Dorsolateral prefrontal cortex (tissue), 122 donors: ENCODE measurements at places on chromosomes 5 and 9.

DNA sequence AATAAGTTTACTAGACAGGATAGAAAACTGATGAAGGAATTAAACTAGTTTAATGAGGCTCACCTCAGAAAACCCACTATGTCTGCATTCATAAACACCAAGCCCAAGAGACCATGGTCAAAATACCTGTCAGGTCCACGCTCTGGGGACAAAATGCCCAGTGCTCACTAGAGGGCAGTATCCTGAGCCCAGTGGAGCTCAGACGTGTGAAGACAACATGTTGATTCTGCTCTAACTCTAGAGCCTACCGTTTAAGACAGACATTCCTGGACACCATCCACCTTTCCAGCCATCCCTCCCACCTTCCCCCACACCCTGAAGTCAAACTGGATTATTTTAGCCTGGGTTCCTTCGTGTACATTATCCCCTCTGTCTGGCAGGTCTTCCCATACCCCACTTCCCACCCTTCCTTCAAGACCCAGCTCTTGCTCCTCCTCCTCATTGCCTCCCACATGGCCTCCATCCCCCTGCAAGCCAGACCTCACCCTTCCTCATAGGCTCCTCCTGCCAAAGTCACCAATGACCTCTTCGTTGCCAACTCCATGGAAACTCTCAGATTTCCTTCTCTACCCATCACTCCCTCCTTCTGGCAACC lies 142.3 kb upstream of the FSTL4 start:
- no peak for DNase-seq

- no peak for DNase-seq
These were observed 688.9 kb upstream of the CDH9 start for GRCh38 chr5:27727254-27727653.

DNA sequence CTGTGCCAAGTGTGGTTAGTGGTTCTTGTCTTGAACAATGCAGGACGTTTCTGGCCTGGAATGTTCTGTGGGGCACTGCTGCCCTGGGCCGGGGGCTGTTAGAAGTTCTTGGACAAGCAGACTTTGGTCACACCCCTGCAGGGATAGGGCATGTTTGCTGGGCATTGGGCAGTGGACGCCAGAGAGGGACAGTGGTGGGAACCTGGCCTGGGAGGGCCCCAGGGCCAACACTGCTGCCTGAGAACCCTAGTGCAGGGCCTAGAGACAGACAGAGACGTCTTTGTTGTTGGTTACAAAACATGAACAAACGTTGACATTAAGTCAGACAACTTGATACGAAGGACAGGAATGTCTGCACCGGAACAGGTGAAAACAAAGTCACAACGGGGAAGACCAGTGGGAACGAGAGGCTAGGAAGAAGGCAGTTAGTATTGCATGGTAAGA lies 57.0 kb downstream of the WNK2 start:
- no peak for DNase-seq

GRCh38 chr5:5271786-5272321 lies 131.7 kb downstream of the ADAMTS16 start:
- DNase-seq, result no peak
